Cardiac muscle cell (in vitro differentiated cells and primary cell): ENCODE measurements at places on chromosomes 6 and 20. TPM values are rescaled to one million over a fixed set of nuclear protein-coding genes. Genes with fewer than 3 reads are reported as not detected.

The GRIK2 gene
- 0.21 and 1.5 TPM in 2 replicates for total RNA-seq

The SRSF12 gene
- total RNA-seq, result 4.1 and 5.1 TPM in 2 replicates

The ZNF334 gene
- 9.4 and 13.4 TPM in 2 replicates for total RNA-seq

The AIF1 gene
- 1.2 TPM in 1 of 2 replicates, not detected in the other for total RNA-seq

The BEND6 gene
- total RNA-seq, result 0.09 and 0.11 TPM in 2 replicates

The GNAS-AS1 gene
- 1.3 and 1.8 TPM in 2 replicates for total RNA-seq

The SPATS1 gene
- total RNA-seq, result 0.63 TPM in 1 of 2 replicates, not detected in the other

The CDYL gene
- 60.8 and 71.5 TPM in 2 replicates for total RNA-seq

DNA sequence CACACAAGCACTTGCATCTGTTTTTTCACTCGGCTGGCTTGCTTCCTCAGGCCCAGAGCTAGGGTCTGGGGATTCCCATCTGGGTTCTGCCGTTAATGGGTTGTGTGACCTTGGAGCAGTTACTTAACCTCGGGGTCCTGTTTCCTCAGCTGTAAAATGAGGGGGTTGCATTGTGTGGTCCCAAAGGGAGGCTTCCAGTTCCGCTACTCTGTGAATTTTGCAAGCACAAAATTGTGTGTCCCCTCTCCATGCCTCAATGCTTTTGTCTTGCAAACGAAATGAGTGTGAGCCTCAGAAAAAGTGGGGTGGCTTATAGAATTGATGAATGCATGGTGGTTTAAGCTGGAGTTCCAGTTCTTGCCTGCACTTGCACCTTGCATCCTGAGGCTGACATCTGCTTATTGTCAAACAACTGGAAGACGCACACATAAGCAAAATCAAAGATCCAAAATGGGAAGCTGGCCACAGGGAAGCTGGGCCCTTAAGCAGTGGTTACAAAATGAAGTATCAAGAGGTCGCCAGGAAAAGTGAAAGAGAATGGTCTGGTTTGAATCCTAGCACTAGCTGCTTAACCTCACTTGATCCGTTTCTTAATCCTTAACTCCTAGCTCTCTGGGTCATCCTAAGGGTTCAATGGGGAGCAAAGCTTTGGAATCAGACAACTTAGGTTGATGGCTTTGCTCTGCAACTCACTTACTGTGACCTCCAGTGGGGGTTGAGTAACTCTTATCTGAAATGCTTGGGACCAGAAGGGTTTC lies 490.6 kb downstream of the DHX35 start:
- DNase-seq, result no peak

GRCh38 chr6:167739721-167740475 lies 86.8 kb upstream of the AFDN start:
- DNase-seq, result no peak

DNA sequence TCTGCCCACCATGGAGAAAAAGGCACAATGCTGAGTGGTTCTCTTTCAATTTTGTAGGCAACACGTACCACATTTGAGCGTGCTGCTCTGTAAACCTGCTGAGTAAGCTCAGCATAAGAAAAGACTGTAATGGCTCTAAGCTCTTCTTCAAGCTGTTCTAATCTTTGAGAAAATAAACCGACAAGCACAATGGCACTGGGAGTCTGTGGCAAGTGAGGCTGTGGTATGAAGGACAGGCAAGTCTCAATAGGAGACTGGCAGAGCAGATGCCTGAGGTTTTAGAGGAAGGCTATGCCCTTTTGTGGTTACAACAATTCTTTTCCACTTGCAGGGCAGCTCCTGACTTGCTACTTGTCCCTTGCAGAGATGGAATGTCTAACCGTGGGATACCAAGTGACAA lies 136.7 kb upstream of the EXOC2 start:
- DNase-seq, result no peak

DNA sequence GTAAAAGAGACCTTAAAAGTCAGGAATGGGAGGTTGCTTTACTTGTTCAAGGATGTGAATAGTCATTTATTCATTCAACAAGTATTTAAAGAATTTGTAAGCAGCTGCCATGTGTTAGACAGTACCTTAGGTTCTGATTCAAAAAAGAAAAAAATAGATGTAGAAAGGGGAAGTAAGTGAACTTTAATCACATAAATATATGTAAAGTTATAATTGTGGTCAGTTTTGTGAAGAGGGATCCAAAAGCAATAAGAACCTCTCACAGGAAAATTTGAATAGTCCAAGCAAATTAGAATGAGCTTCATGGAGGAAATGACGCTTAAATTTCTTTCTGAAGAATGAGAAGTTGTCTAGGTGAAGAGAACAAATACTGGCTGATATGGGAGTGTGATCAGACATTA lies 596.1 kb upstream of the CITED2 start:
- no peak for DNase-seq

DNA sequence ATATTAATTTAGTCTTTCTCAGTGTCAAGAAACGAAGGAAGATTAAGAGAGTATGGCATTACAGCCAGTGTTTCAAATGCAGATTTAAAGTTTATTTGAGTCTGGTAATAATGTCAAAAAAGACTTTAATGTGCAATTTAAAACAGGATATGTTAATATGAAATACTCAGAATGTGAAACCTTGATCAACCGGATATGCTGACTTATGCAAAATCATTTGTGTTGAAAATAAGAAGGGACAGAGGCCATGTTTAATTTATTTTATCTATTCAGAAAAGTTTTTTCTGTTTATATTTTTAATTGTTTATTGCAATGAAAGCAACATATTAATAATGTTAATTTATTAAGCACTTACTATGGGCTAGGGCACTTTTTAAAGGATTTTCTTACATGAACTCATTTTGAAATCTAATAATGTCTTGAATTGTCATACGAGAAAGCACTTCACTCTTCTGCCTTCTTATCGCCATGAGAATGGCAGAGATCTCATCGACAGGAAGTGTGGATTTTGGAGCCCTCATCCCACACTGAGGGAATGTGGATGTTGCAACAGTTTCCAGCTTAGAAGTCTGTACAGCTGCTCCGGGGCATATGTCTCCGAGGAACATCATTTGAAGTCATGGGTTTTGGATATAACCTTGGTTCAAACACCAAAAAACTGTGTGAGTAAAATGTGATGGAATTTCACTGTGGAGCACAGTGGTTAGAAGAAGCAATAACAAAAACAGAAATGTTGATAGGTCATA lies 1410.4 kb downstream of the EPHA7 start:
- DNase-seq, result no peak

- no peak for DNase-seq
Observed at GRCh38 chr6:141252828-141253608, 879.7 kb upstream of the GJE1 start.

GRCh38 chr6:106128981-106129781 lies 43.0 kb downstream of the PRDM1 start:
- DNase-seq, result no peak

GRCh38 chr20:23160536-23161243 lies 74.6 kb upstream of the CD93 start:
- DNase-seq, result no peak

GRCh38 chr6:40809627-40810026 lies 222.5 kb upstream of the LRFN2 start:
- no peak for DNase-seq

- DNase-seq, result no peak
Observed at GRCh38 chr6:107435798-107436197, 23.6 kb downstream of the PDSS2 start.

GRCh38 chr20:40714916-40715315 lies 25.9 kb upstream of the MAFB start:
- no peak for DNase-seq

DNA sequence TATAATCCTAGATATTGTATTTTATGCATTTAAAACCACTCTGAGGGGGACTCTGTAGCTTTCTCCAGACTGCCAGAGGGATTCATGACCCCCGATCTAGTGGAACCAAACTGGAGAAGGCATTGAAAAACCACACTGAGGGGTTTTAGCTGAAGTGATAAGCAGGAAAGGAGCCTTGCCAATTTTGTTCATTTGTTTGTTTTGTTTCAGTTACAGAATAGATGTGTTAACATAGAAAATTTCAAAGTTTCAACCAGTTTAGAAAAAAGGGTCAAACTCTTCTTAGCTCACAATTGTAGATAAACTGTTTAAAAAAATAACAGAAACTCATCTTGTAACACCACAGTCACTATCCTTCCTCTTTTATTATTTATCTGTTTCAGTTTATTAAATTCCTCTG lies 19.8 kb downstream of the TAB2 start:
- no peak for DNase-seq

GRCh38 chr6:159493898-159494585 lies 199.0 kb downstream of the SOD2 start:
- DNase-seq, result peak; percentile 4

GRCh38 chr6:5501837-5502236 lies 240.5 kb downstream of the FARS2 start:
- no peak for DNase-seq
